ENCODE measurements at places on chromosomes 2 and 18.
A peak's percentile ranks its signal among the peaks of the same experiment; 100 is the strongest.

DNA sequence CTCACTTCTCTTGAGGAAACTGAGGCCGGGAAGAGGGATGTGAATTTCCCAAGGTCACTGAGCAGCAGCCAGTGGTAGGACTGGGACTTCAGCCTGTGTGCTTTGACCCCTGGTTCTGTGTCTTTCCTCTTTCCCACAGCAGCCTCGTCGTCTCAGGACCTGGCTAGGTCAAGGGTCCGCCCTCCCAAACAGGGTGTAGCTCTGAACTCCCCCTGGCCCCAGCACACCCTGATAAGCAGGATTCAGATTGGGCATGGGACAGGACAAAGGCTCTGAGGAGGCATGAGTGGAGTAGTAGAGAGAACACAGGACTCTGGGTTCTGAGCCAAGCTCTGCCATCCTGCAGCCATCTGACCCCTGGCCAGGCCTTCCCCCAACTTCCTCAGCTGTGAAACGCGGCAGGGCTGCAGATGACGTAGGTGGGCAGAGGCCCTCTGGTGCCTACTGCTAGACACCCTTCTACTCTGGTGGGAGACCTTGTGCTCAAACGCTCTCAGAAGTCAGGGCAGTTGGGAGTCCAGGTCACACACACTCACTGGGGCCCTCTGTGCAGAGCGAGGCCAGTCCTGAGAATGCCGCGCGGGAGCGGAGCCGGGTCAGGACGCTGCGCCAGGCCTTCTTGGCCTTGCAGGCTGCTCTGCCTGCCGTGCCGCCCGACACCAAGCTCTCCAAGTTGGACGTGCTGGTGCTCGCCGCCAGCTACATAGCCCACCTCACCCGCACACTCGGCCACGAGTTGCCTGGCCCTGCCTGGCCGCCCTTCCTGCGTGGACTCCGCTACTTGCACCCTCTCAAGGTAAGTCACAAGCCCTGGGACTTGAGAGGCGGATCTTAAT, 984 bp downstream of the TCF23 start:
- no peak for DNase-seq

GRCh38 chr2:189783451-189783926, 650 bp downstream of the ORMDL1 start:
- no peak for DNase-seq

- no peak for DNase-seq
These were observed 3.5 kb downstream of the KCNF1 start for GRCh38 chr2:10915236-10915635.

- DNase-seq, result no peak
These were observed 47.0 kb downstream of the PARD6G start for GRCh38 chr18:80200171-80200931.

- peak; percentile 43 for DNase-seq
These were observed 70.6 kb downstream of the COPS8 start for GRCh38 chr2:237156031-237156856.

DNA sequence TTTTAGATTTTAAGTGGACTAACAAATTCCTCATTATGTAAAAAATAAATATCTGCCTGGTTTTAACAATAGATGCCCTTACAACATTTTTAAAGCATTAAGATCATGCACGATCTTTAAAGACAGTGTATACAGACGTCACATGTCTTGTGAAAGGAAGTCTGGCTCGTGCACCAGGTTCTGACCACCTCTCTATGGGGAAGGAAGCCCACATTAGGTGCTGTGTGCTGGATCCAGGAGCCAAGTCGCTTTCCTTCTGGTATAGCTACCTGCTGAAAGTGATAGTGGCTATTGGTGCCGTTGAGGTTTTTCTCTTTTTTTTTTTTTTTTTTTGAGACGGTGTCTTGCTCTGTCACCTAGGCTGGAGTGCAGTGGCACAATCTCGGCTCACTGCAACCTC, 116.5 kb downstream of the NCK2 start:
- DNase-seq, result no peak

- DNase-seq, result no peak
These were observed 112.1 kb downstream of the NFATC1 start for GRCh38 chr18:79507546-79508480.

DNA sequence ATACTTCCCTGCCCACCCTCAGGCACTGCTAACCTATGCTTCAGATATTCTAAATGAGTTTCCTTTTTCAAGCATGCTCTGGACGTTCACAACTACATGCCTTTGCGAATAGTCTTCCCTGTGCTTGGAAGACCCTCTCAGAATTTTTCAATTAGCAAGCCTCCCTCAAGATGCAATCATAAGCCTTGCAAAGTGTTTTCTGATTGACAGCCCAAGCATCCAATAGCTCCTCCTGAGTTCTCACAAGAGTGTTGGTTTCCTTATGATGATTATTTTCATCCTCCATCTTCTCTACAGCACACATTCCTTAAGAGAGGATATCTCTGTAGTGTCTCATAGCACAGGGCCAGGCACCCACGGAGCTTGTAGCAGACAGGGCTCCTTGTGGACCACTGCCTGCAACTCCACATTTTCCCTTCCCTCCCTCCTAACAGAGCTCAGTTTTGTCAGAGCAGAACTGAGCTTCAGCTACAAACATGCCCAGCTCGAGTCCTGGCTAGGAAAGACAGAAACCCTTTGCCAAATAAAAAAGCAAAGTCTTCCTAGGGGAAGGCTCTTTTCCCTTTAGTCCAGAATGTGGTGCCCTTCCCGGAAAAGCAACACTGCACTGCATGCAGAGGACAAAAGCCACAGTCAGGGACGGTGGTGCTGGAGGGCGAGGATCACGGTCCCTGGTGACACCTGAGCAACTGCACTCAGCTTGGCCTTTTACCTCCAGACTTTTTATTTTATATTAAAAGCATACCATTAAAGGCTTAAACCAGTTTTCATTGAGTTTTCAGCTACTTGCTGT, 819.8 kb upstream of the ID2 start:
- DNase-seq, result no peak

- no peak for DNase-seq
These were observed 126.5 kb upstream of the ITGA6 start for GRCh38 chr2:172300851-172301250.

GRCh38 chr2:9390151-9390850, 33.0 kb downstream of the ITGB1BP1 start:
- DNase-seq, result no peak

DNA sequence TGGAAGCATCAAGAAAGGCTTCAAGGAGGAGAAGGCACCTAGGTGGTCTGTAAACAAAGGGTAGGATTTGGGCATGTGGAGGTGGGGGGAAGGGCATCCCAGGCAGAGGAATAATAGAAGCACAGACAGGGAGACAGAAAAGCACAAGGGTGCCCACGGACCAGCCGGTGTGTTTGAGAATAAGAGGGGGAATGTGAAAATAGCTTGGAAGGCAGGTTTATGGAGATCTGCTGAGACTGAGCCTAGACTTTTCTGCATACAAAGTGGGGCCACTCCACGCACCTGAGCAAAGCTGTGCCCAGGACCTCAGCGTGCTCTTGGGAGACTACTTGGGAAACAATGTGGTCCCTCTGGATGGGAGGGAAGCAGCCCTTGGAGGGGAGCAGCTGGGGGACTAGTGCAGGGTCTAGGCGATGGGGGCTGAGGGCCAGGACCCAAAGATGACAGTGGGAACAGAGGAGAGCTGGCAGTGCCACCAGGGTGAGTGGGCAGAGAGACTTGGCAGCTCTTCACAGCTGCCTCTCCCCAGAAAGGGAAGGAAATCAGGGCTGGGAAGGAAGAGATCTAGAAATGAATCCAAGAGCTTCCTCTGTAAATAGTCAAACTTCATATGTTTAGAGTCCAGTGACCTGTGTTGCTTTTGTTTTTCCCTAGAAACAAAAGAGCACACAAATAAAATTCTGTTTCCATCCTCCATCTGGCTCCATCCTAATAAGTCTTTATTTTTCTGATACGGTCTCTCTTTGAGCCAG, 110.7 kb upstream of the SMAD7 start:
- no peak for DNase-seq

DNA sequence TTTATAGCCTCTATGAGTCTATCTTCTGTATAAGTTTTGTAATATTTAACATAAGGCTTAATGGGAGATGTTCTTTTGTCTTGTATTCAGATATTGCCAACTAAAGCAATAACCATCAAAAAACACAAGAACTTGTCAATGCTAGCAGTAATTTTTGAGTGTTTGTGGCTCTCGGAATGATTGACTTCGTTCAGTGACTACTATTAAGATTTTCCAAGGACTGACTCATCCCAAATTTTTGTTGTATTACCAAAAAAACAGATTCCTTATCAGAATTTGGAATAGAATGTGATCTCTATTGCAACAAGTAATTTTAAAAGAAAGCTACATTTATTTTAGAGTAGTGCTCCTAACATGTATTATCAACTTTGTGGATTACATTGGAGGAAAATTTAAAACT, 8.1 kb downstream of the NABP1 start:
- DNase-seq, result no peak

DNA sequence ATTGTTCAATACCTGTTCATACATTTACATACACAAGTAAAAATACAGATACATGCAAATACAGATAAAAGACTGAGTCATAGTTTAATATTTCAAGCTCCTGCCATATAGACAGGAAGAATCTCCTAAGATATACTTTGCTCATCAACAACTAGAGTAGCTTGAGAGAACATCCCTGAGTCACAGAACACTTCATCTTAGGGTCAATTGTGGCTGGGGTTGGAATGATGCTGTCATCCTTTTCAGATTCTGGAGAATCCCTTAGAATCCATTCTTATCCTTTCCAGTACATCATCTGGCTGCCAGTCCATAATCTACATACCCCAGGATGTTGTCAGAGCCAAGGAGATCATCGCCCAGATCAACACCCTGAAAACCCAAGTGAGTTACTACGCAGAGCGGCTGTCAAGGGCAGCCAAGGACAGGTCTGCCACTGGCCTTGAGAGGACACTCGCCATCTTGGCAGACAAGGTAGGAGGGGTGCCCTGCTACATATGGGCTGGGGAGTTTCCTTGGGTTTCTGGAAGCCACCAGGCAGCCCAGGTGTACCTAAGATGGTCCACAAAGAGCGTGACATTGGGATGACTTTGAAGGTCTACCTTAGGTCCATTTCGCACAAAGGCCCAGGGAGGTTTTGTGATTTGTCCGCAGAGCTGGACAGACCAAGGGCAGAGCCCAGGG, 55.7 kb downstream of the COA5 start:
- DNase-seq, result no peak

GRCh38 chr2:60152226-60152833, 401.1 kb downstream of the BCL11A start:
- DNase-seq, result no peak

Measured in H4 (cell line).